A549 treated with Hydrocortisone at 1 μM for 4 hours (cell line): ENCODE measurements at places on chromosomes 2 and 18. TPM values are rescaled to one million over a fixed set of nuclear protein-coding genes. Genes with fewer than 3 reads are reported as not detected.

Gene TSPYL6
- total RNA-seq: not detected in 5 replicates

Gene MAPRE3
- total RNA-seq: 9.6 to 11.9 TPM (median 11.1 TPM) in 5 replicates

Gene ANKRD30BL
- not detected in 5 replicates for total RNA-seq

Gene VWC2L
- not detected in 5 replicates for total RNA-seq

Gene DNAH6
- 0.01 to 0.18 TPM (median 0.10 TPM) in 5 replicates for total RNA-seq

Gene RPS27A
- total RNA-seq: 2,592 to 2,956 TPM (median 2,678 TPM) in 5 replicates

Gene CHRNA1
- not detected in 5 replicates for total RNA-seq

Gene CKAP2L
- total RNA-seq: 12.3 to 18.6 TPM (median 14.4 TPM) in 5 replicates

Gene CTLA4
- not detected in 5 replicates for total RNA-seq

Gene RFTN2
- total RNA-seq: 0.02 TPM in 1 of 5 replicates, not detected in the others

Gene RGPD3
- total RNA-seq: 0.06 to 0.23 TPM (median 0.17 TPM) in 5 replicates

Gene NXPH2
- total RNA-seq: not detected in 5 replicates
